ENCODE measurements at places on chromosomes 4 and X.

DNA sequence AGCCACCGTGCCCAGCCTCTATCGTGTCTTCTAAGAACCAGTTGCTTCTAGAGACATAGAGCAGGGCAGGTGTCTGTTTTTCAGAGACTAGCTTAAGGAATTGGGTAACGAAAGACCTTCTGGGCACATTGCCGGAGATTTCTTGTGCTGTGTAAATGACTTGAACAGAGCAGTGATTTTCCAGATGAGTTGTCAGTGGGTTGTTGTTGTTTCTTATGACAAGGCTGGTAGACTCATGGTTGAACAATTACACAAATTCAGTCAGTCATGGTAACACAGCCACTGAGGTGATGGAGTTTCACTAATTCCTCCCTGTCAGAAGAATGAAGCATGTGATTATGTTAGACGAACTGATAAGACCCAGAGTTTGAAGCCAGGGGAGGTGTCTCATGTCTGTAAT lies 20.5 kb upstream of the DDX3X start:
- DNase-seq: no peak

DNA sequence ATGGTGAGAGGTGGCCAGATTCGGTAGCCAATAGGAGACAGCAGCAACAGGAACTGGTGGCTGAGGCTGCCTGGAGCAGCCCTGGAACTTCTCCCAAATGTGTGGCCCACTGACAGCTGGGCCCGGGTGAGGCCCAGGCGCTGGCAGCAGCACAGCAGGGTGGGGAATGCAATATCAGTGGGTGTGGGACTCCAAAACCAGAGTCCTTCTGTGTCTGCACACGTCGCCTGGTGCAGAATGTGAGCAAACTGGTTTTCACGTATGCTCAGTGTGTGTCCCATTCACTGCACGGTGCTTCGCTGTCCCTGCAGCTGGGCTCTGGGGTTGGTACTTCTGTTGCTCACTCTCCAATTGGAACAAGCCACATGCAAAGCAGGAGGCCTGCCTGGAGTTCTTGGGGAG lies 14.4 kb upstream of the CENPU start:
- DNase-seq: no peak

DNA sequence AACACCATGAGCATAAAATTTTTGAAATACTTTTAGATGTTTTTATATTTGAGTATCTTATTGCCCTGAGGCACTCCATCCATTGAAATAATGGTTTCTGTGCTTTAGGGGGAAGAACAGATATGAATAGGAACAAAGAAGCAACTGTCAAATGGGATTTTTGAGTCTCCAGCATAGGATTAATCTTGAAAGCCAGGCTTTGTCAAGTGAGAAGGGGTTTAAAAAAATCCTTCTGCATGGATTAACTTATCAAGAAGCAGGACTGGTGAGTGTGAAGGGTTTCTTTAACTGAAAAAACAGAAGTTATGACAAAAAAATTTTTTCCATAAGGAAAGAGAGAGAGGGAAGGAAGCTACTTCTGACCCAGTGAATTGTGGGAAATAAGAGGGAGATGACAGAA lies 7.6 kb upstream of the NUDT9 start:
- DNase-seq: no peak

DNA sequence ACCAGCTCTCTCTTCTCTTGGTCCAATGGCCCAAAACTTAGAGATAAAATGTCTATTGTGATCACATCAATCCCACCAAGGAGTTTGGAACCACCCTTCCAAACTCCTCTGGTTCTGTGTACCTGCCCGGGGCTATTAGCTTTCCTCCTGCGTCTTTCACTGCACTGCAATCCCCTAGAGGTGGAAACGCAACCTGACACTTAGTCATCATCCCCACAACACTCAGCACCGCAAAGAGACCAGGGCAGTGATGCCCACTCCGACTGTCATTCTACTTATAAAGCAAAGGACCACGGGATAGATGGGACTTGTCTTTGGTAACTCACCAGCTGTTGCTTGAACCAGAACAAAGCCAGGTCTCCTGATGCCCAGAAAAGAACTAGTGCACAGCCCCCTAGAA lies 22.0 kb downstream of the AFAP1 start:
- DNase-seq: no peak

DNA sequence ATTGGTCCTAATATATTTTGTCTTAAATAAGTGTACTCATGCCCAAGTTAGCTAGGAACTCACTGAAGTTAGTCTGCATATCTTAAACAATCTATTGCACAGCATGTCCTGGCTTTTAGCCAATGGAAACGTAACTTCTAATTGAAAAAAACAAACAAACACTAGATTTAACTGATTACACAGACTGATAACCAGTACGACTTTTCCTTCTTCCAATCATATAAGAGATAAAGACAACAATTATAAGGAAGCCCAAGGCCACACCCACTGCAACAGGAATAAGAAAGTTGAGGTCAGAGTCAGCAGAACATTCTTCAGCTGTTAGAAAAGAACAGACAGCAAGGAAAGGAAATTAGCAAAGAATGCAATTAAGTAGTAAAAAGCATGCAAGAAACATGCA lies 40.8 kb downstream of the LAMP2 start:
- no peak for DNase-seq
